ENCODE measurements at places on chromosomes 3 and 15.
A peak's percentile ranks its signal among the peaks of the same experiment; 100 is the strongest.

DNA sequence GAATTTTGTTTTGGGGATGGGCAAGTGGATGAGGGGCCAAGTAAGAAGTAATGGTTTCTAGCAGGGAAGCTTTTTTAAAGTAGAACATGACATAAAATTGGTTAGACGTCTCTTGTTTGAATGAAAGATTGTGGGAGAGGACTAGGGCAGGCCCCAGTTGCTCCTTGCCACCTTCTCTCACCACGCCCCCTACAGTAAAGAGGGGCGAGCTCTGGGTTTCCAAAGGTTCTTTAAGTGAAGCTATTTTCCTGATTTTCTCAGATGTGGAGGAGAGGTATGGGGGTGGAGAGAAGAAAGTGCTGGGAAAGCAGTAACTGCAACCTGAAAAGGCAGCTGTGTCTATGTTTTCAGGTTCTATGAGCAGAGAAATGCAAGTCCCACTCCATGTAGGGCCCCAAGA lies 32.6 kb upstream of the SKIL start:
- no peak for DNase-seq

GRCh38 chr3:111967068-111967467 lies 11.8 kb upstream of the ABHD10 start:
- DNase-seq, result no peak

DNA sequence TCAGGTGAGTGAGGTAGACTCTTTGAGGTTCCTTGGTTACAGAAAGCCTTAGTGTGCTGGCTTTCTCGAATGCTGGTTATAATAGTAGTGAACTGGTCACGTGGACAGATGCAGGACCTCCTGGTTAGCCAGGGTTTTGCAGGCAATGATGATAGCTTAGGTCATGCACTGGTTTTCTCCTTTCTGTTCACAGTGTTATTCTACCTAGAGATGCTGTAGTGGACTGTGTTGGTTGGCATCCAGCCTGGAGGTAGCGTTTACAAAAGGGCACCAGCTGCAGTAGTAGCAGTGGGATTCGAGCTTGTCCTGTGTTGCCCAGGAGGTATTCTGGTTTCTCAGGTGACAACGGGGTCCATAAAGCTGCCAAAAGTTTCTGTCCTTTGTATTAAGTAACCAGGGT lies 27.0 kb downstream of the PCCB start:
- DNase-seq, result no peak

DNA sequence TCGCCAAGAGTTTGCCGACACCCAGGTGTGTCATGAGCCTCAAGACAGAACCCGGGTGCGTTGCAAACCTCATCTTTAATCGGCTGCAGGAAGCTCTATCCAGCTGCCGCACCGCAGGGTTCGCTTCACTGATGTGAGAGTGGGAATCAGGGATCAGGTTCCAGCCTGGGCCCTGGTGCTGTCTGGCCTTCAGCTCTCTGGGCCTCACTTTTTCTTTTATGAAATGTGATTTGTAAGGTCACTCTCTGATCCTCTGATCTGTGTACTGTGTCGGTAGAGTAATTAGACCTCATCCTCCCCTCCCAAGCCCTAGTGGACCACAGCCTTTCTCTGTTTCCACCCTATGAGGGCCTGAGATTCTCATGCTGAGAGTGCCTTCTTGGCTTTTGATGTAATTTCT lies 202.8 kb upstream of the UBE2E1 start:
- DNase-seq, result no peak

DNA sequence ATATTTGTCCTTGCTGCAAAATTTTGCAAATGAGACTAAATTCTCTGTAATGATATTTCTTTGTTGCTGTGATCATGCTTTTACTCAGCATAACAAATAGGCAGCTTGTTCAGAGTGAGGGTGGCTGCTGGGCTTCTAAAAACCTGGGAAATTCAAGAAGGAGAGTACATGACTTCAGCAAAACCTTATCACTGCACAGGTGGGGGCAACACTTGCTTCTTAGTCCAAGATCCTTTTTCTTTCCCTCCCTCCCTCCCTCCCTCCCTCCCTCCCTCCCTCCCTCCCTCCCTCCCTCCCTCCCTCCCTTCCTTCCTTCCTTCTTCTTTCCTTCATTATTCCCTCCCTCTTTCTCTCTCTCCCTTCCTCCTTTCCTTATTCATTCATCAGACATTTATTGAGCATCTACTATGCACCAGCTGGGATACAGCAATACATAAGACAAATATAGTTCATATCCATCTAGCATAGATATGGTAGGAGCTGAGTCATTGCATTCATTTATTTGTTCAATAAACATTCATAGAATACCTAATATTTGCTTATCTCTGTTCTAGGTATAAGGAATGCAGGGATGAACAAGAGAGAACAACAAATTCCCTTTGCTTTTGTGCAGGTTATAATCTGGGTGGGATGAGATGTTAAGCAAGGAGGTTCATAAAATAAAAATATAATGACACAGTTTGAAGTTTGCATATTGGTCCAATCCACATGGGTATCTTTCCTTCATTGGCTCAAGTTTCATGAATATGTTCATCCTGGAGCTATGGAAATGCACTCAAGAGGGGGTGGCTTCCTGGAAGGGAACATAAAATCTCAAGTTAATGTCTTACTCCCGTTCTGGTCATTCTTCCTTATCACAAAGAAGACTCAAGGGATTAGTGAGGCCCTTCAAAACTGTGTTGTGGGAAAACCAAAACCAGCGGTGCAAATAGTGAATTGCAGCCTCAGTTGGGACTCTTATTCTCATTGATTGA lies 210.7 kb downstream of the PDCD6IP start:
- no peak for DNase-seq

GRCh38 chr15:38743147-38743546 lies 178.5 kb upstream of the RASGRP1 start:
- DNase-seq, result no peak

DNA sequence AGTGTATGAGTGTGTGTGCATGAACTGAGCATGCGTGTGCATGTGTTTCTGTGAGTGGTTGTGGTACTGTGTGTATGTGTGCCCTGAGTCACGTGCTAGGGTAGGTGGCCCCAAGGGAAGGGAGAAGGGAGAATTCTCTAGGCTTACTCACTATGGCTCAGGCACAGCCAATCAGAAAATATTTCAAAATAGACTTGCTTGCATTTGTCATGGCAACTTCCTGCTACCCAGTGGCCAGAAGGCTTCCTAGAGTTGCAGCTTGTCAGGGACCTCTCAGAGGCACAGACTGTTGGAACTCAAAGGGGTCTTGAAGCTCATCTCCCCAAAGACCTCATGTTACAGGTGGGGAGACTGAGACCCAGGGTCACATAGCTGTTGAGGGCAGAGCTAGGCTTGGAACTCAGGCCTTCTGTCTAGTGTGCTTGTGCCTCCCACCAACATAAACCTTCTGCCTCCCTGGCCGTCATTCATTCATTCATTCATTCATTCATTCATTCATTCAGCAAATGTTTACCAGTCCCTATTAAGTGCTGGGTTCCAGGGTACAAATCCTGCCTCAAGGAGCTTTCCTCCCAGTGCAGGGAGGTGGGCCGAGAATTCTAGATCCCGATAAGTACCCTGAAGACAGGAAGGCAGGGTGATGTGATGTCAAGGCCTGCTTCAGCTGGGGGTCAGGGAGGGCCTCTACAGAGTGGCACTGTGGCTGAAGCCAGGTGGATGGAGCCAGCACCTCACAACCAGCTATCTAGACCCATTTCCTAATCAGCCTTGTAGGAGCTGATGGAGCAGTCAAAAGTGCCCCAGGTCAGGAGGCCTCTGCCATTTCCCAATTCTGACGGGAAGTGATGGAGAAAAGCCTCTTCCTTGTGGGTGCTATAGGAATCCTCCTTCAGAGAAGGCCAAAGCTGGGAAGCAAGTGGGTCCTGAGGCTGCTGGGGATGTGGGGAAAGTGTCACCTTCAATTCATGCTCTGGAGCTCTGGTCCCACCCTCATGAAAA lies 10.9 kb upstream of the RFT1 start:
- no peak for DNase-seq

GRCh38 chr15:40092979-40093869 lies 15.5 kb downstream of the BMF start:
- DNase-seq, result no peak

- no peak for DNase-seq
These were observed 55.1 kb upstream of the RASA2 start for GRCh38 chr3:141431411-141432378.

DNA sequence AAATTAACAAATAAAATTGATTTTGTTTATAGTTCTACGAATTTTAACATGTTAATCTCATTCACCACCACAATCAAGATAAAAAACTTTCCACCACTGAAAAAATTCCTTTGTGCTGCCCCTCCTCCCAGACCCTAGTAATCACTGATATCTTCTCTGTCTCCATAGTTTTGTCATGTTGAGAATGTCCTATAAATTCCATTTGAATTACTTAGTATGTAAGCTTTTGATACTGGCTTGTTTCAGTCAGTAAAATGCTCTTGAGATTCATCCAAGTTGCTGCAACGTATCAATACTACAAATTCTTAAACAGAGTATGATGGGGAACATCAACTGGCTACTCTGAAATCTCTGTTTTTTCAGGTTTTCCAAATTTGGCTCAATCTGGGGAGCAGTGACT lies 129.6 kb downstream of the CTNNB1 start:
- no peak for DNase-seq

DNA sequence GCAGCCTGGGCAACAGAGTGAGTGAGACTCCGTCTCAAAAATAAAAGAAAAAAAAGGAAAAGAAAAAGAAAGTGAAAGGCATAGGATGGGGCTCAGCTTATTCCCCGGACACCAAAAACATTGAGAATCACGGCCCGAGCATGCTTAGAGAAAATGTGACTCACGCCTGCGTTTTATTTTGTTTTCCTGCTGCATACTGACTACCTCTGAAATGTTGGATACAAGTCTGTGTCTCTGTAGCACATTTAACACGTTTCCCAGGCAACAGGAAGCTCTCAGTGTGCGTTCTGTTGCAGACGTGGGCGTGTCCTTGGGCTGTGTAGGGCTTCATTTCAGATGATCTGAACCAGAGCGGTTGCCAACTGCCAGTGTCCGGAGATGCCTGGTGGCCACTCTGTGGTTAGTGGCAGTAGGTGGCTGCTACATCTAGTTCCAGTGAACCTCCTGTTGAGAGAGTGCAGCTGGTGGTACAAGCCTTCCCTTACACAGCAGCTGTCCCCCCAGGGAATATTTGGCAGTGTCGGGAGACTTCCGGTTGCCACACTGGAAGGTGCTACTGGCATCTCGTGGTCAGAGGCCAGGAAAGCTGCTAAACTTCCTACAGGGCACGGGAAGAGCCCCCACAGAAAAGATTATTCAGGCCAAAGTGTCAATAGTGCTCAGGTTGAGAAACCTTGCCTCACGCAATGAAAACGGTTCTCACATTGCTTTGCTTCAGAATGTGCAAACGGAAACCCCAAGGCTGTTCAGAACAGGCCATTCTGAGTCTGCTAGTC lies 3.0 kb downstream of the SLC51A start:
- peak; percentile 66 for DNase-seq

DNA sequence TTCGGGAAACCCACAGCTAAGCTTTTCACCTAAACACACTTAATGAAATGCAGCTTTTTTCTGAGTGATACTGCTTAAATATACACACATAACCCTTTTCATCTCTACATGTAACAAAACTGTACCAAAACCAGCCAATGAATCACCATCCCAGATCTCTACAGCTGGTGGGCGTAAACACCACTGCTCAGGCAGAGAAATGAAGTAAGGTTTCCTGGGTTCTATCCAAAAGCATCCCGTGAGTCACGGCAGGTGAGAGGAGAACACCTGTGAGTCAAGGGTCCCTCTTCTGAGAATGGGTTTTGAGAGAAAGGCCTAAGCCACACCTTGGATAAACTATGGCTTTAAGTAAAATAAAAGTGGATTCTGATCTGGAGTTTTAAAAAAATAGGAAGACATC lies 2.6 kb downstream of the CLDN1 start:
- no peak for DNase-seq

DNA sequence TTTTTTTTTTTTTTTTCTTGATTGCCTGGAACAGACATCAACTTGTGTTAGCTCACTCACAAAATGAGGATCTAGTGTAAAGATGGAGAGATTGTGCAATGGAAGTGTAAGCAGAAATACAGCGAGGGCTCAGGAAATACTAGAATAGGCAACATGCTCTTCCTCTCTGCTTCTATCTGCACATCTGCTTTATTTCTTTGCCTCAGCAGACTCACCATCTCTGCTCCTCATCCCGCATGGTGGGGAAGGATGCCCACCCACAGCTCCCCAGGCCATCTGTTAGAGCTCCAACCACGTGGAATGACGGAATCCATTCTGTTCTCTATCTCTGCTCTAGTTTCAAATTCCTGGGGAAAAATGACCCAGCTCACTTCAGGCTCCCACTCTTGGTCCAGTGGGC lies 128.0 kb upstream of the ADAMTS9 start:
- no peak for DNase-seq

Measured in activated naive CD4-positive, alpha-beta T cell (primary cell).